ENCODE measurements at places on chromosomes 1 and 21. TPM values are rescaled to one million over a fixed set of nuclear protein-coding genes. Genes with fewer than 3 reads are reported as not detected.

Gene MYOCOS
- not detected for total RNA-seq

Gene CCDC27
- not detected for total RNA-seq

Gene RGS1
- total RNA-seq = 35.9 TPM

Gene CD244
- 0.39 TPM for total RNA-seq
